ENCODE measurements at places on chromosomes 4 and X.
A peak's percentile ranks its signal among the peaks of the same experiment; 100 is the strongest.

- H3K27me3 ChIP-seq, result no peaks in the 10 kb centered on the region
- no peaks in the 10 kb centered on the region for H3K4me1 ChIP-seq
- no peaks in the 10 kb centered on the region for H3K36me3 ChIP-seq
Observed at GRCh38 chr4:164529486-164529885, 224.4 kb upstream of the SMIM31 start.

DNA sequence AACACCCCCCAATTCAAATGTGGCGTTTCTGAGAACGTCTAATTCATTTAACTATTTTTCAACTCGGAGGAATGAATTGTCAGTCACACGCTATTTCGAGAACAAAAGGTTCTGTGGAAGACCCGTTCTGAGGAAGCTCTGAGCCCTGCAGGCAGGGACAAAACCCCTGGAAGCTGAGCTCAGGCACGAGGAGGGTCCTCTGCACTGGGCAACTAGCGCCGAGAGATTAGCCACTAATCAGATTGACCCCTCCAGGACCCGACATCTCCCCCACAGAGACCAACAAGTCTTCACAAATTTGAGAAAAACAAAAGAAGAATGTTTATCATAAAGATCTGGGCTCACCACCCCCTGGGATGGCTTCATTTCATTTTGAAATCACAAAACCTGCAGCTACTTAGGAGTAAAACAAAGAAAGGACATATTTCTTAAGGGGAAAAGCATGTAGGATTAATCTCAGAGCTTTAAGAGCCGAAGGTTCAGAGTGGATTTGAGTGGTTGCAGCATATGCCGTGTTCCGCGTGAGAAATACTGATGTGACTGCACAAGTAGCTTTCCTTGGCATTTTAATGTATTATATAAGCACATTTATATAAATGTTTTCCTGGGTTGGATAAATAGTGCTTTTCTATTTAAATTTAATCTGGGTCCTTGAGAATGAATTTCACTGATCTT is 41.8 kb downstream of the ADRA2C start:
- no peaks in the 10 kb centered on the region for H3K4me1 ChIP-seq
- no peak overlapping the region for H3K4me3 ChIP-seq
- no peak for DNase-seq
- H3K27ac ChIP-seq, result no peak overlapping the region

DNA sequence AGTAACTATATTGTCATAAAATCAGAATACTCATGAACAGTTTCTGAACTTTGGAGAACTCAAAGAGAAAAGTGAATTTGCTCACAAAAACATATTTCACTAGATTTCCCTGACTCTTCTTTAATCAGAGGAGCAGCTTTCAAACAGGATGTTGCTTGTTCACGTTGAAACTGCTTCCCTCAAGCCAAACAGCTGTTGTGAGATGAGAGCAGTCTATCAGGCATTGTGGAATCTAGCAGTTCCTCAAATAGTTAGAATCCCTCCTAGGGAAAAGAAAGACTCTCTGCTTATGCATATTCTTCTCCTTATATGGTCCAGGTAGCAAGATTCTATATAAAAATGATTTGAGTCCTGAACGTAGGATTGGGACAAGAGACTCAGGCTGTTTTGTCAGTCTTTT is 1012.1 kb downstream of the FAM133A start:
- H3K4me3 ChIP-seq, result no peak overlapping the region
- H3K27me3 ChIP-seq, result peaks cover 7% of the 10 kb centered on the region
- H3K4me1 ChIP-seq, result no peaks in the 10 kb centered on the region
- no peak overlapping the region for H3K27ac ChIP-seq

DNA sequence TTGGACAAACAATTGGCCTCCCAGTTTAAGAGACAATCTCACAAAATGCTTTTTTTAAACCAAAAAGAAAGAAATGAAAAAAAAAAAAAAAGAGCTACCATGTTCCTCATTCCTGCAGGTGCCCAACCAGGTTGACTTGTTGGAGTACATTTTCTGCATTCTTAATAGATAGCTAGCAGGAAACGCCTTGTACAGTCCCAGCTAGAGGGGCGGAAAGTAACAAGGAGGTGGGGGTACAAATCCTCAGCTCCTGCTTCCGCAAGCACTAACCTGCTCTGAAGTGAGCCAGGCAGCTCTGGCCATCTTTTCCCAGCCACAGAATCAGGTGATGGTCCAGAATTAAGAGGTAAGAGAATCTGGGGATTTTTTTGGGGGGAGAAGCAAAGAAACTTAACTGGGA is at the start of gene VGLL1:
TSS of gene VGLL1 (plus strand) at position 265 of the 400 bp plus-strand sequence. CDS start 3,806 bp downstream, outside the sequence.
- H3K4me1 ChIP-seq, result no peaks in the 10 kb centered on the region
- no peak within 1 kb of the TSS for H3K4me3 ChIP-seq
- H3K36me3 ChIP-seq, result no peaks in the 10 kb centered on the region
- H3K27me3 ChIP-seq, result no peaks in the 10 kb centered on the region
- no peak within 1 kb of the TSS for H3K27ac ChIP-seq
- no peak for DNase-seq

DNA sequence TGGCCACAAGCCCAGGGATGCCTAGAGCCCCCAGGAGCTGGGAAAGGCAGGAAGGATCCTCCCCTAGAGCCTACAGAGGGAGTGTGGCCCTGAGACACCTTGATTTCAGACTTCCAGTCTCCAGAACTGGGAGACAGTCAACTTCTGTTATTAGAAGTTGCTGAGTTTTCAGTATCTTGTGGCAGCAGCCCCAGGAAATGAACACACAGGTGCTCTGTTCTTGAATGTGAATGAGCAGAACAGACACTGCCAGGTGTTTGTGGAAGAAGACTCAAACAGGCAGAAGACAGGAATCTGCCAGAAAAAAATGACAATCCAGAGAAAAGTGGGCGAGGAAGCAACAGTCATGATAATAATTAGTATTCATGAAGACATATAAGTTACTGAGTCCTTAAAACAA is 64.5 kb upstream of the STS start:
- H3K36me3 ChIP-seq, result no peaks in the 10 kb centered on the region
- no peaks in the 10 kb centered on the region for H3K4me1 ChIP-seq
- H3K4me3 ChIP-seq, result no peak overlapping the region
- no peak overlapping the region for H3K27ac ChIP-seq

DNA sequence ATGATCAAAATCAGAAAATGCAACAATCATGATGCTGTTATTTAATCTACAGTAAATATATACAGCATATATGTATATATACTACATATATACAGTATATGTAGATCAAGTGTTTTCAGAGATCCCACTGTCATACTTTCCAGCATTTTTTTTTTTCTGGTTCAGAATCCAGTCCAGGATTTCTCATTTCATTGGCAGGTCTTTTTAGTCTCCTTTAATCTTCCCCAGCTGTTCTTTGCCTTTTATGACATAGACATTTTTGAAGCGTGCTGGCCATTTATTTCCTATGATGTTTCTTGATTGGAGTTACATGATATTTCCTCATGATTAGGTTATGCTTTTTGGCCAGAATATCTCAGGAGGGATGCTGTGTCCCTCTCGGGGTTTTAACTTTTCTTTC is 92.0 kb upstream of the TLR2 start:
- H3K27me3 ChIP-seq, result no peaks in the 10 kb centered on the region
- no peak overlapping the region for H3K4me3 ChIP-seq
- DNase-seq, result no peak
- H3K27ac ChIP-seq, result no peak overlapping the region
- peaks cover 15% of the 10 kb centered on the region for H3K36me3 ChIP-seq

GRCh38 chr4:14837860-14838259 is 164.4 kb upstream of the CPEB2 start:
- H3K4me1 ChIP-seq, result peaks cover 14% of the 10 kb centered on the region
- no peak for DNase-seq
- no peaks in the 10 kb centered on the region for H3K36me3 ChIP-seq
- no peak overlapping the region for H3K27ac ChIP-seq

GRCh38 chr4:169341490-169341889 is 70.7 kb upstream of the SH3RF1 start:
- H3K27ac ChIP-seq, result no peak overlapping the region
- no peaks in the 10 kb centered on the region for H3K36me3 ChIP-seq
- DNase-seq, result no peak

DNA sequence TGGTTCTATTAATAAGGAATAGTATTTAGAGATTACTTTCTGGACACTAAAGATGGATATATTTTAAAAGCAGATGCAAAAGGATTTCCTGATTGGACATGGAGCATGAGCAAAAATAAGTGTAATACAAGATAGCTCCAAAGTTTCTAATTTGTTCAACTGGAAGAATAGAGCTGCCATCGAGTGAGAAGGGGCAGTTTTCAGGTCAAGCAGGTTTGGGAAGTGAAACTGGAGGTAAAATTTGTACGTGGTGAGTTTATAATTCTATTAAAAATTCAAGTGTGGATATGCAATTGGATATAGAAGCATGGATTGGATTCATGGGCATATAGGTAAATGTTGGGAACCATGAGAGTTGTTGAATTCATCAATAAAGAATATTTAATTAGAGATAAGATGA is 31.8 kb downstream of the PRDM8 start:
- H3K27me3 ChIP-seq, result no peaks in the 10 kb centered on the region
- no peaks in the 10 kb centered on the region for H3K4me1 ChIP-seq
- H3K27ac ChIP-seq, result no peak overlapping the region
- H3K4me3 ChIP-seq, result no peak overlapping the region
- H3K36me3 ChIP-seq, result no peaks in the 10 kb centered on the region

GRCh38 chrX:66221856-66222255 is 57.8 kb downstream of the HEPH start:
- no peak overlapping the region for H3K4me3 ChIP-seq
- H3K36me3 ChIP-seq, result no peaks in the 10 kb centered on the region
- H3K4me1 ChIP-seq, result no peaks in the 10 kb centered on the region

GRCh38 chr4:127667116-127667515 is 34.4 kb downstream of the INTU start:
- no peak overlapping the region for H3K27ac ChIP-seq
- no peaks in the 10 kb centered on the region for H3K36me3 ChIP-seq
- no peak overlapping the region for H3K4me3 ChIP-seq
- H3K4me1 ChIP-seq, result no peaks in the 10 kb centered on the region
- no peak for DNase-seq

DNA sequence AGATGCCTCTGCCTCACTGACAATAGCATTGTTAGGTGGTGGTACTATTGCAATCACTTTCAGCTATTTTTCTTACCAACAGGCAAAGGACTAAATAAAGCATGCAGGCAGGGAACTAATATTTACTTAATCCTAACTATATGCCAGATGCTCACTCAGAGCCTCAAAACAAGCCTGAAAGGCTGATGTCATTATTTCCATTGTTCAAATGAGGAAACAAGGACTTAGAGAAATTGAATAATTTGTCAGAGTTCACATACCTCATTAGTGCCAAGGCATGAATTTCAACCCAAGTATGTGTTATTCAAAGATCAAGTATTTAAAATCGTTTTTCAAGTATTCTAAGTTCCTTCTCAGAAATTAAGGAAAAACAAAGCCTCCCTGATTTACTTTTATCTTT is 374.9 kb upstream of the TECRL start:
- DNase-seq, result no peak
- H3K4me1 ChIP-seq, result no peaks in the 10 kb centered on the region
- H3K4me3 ChIP-seq, result no peak overlapping the region
- no peaks in the 10 kb centered on the region for H3K27me3 ChIP-seq
- H3K36me3 ChIP-seq, result no peaks in the 10 kb centered on the region

DNA sequence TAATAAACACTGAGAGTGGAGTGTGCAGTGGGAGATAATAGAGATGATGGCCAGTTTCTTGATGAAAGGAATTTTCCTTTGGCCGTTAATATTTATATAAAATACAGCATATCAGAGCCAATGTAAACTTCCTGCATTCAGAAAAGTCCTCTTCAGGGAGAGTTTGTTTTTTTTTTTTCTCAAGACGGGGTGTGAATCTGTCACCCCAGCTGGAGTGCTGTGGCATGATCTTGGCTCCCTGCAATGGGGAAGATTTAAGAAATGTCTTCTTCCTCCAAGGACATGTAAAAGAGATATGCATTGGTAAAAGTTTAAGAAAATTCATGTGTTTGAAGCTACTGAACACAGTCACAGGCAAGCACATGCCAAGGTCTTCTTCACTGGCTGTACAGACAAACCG is 25.4 kb upstream of the TBC1D9 start:
- no peak for DNase-seq
- H3K27ac ChIP-seq, result no peak overlapping the region
- H3K36me3 ChIP-seq, result no peaks in the 10 kb centered on the region
- no peak overlapping the region for H3K4me3 ChIP-seq

DNA sequence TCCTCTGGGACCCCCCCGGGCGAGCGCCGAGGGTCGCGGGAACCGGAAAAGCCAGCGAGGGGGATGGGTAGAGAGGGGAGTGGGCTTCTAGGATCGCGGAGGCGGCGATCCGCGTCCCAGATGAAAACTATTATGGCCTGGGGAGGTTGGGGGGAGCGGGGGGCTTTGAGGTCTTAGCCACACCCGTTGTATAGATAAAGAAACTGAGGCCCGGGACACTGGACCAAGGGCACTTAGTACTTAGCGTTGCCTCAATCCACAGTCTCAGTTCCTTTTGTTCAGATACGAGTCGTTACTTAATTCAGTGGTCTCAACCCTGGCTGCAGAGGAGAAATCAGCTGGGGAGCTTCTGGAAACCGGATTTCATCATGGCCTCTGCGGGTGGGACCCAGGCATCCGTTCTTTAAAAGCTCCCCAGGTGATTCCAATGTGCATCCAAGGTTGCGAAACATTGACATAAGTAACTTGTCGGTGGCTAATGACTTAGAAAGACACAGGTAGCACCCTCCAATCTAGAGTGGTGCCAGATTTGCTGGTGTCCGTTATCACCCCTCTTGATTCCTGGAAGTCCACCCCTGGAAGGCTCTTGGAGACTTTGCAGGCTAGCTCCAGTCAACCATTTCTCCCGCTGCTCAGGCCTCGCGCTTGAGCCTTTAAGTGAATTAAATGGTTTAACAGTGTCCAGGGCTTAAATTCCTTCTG is 90.7 kb downstream of the GEMIN8 start:
- H3K27me3 ChIP-seq, result peaks cover 78% of the 10 kb centered on the region
- H3K4me3 ChIP-seq, result peak overlapping the region; percentile 49
- DNase-seq, result no peak

DNA sequence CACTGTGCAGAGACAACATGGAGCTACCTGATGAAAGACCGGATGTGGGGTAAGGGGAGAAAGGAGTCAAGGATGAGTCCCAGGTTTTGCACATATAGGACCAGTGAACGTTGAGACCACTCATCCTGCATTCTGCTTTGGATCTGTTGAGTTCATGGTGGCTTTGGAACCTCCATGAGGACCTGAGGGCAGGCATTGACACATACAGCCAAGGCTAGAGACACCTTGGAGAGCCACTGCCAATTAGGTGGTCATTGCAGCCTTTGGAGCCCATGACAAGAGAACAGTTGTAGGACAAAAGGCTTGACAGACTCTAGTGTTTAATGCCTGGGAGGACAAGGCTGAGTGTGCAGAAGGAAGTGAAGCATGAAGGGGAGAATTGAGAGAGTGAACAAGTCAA is 87.9 kb downstream of the STK32B start:
- no peaks in the 10 kb centered on the region for H3K27me3 ChIP-seq
- DNase-seq, result no peak
- no peaks in the 10 kb centered on the region for H3K36me3 ChIP-seq
- no peak overlapping the region for H3K4me3 ChIP-seq
- no peak overlapping the region for H3K27ac ChIP-seq
- H3K4me1 ChIP-seq, result no peaks in the 10 kb centered on the region

DNA sequence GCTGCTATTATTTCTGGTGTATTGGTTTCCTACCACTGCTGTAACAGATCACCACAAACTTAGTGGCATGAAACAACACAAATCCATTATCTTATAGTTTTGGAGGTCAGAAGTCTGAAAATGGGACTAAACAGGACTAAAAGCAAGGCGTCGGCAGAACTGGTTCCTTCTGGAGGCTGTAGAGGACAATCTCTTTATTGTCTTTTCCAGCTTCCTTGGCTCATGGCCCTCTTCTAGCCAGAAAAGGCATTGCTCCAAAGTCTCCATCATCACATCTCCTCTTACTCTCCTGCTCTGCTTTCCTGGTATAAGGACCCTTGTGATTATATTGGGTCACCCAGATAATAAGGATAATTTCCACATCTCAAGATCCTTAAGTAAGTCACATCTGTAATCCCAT is 121.9 kb downstream of the CLCN4 start:
- H3K27ac ChIP-seq, result no peak overlapping the region
- no peaks in the 10 kb centered on the region for H3K4me1 ChIP-seq
- no peaks in the 10 kb centered on the region for H3K36me3 ChIP-seq
- DNase-seq, result no peak
- no peaks in the 10 kb centered on the region for H3K27me3 ChIP-seq

All from heart left ventricle (tissue), 16 donors.